Sciatic nerve (tissue), 2 donors: ENCODE measurements at places on chromosomes 6 and 20.
A peak's percentile ranks its signal among the peaks of the same experiment; 100 is the strongest.

GRCh38 chr6:135902756-135903331, 51.3 kb downstream of the PDE7B start:
- no peak for DNase-seq

GRCh38 chr6:79047072-79047471, 31.0 kb downstream of the PHIP start:
- DNase-seq, result no peak

DNA sequence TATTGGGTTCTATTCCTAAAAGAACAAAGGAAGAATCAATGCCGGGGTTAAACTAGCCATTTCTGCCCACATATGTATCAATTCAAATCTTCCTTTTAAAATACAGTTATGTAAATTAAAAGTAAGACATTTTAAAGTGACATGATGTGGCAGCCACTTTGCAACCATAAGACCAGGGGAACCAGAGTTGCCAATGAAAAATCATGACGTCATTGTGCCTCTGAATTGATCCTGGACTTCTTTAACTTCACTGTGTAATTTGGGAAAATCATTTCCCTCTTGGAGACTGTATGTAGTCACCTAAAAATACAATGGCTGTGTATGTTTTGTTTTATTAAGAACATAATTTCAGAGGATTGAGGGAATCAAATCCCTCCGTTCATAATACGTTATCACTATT, 42.2 kb downstream of the SLC13A3 start:
- DNase-seq, result no peak

- peak; percentile 80 for DNase-seq
These were observed 278.4 kb downstream of the LRFN2 start for GRCh38 chr6:40308533-40309306.

- DNase-seq, result no peak
These were observed 7.4 kb downstream of the PPP1R16B start for GRCh38 chr20:38812709-38813573.

- peak; percentile 82 for DNase-seq
These were observed 230.1 kb upstream of the MOCS1 start for GRCh38 chr6:40164345-40164755.

GRCh38 chr6:169881398-169881797, 130.0 kb downstream of the ERMARD start:
- DNase-seq, result no peak

DNA sequence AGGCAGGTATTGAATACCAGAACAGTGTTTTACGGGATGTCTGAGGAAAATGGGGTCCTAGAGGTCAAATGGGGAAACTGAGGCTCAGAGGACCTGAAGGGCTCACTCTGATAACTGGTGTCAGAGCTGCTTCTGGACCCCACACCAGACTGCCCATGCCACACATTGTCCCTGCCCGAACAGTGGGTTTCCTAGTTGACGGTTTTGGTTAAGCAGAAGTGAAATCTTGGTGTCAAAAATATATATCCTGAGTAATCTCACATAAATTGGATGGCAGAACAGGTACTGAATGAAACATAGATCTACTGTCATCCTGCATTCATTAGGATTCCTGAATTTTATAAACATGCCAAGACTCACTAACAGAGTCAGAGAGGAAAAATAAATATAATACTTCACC, 16.3 kb downstream of the NOX3 start:
- no peak for DNase-seq

DNA sequence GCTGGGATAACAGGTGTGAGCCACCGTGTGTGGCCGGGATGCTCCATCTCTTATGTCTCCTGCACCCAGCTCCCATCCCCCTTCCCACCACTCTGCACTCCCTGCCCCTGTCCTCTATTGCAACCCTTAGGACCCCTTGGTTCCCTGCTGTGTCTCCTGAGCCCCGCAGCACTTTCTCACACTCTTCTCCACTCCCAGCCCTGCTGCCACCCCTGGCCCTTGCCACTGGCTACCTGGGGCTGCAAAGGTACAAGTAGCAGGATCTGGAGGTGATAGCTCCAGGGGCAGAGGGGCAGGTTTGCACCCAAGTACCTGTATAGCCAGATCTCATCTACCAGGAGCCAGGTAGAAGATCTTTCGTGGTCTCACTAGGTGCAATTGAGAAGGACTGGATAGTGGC, 6.6 kb upstream of the CPXM1 start:
- no peak for DNase-seq

GRCh38 chr6:42898891-42899361, 16.9 kb upstream of the PTCRA start:
- peak; percentile 78 for DNase-seq

GRCh38 chr6:45156075-45156474, 172.1 kb upstream of the RUNX2 start:
- no peak for DNase-seq

- DNase-seq, result no peak
These were observed 262.4 kb upstream of the AGPAT4 start for GRCh38 chr6:161536224-161536630.

GRCh38 chr6:8579372-8579771, 144.0 kb upstream of the SLC35B3 start:
- no peak for DNase-seq

- no peak for DNase-seq
These were observed 10.3 kb downstream of the CEP85L start for GRCh38 chr6:118641042-118641441.

GRCh38 chr20:8227293-8227692, 95.2 kb downstream of the PLCB1 start:
- DNase-seq, result no peak

- no peak for DNase-seq
These were observed 11.0 kb upstream of the ARMC12 start for GRCh38 chr6:35725721-35726438.

- DNase-seq, result no peak
These were observed 206.7 kb downstream of the CENPW start for GRCh38 chr6:126546541-126547120.

DNA sequence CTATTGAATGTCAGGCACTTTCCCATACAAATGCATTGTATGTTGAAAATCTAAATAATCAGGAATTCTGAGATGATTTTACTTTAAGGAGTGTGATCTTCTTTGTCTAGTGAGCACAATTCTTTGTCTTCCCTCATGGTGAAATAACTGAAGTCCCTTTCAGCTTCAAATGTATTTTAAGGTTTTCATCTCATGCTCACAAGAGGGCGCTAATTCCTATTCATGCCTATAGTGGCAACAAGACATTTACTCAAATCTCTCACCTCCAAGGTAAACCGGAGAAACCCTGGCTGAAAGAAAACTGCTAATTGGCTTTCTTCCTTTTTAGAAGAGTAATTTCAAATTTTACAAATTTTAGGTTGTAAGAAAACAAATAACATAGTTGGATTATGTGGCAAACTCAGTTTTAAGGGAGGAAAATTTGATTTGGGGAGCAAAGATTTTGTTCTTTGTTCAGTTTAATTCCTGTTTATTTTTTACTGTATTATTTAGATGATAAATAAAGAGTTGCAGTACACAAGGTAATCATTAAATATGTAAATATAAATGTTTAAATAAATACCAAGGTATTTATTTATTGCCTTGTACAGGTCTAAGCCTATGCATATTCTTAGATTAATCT, 69.1 kb downstream of the SLC35F1 start:
- no peak for DNase-seq

DNA sequence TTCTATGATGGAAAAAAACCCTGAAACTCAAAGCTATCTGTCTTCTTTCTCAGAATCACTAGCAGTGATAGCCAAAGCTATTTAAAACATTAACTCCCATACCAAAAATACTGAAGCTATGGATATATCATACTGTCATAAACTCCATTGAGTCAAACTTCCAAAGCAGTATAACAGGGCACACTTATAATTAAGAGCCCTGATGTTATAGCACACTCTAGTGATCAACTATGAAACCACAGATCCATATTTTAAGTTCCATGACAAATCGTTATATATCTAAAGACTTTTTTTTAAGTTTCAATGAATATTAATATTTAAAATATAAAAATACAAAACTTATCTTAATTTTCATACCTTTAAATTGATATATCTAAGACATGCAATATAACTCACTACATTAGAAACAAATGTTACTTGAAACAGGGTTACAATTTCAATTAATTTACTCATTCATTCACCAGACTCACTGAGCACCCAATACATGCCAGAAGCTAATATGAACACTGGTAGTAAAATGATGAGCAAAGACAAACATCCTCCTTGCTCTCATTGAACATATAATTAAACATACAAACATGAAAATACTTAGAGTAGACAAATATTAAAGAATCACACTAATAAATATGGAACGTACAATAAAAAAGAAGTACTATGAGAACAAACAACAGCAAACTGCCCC, 69.3 kb downstream of the IBTK start:
- no peak for DNase-seq

GRCh38 chr20:53899351-53900167, 170.8 kb downstream of the BCAS1 start:
- DNase-seq, result no peak

GRCh38 chr6:157456524-157456829, 75.5 kb downstream of the ZDHHC14 start:
- no peak for DNase-seq

- DNase-seq, result no peak
These were observed 17.5 kb upstream of the BMP5 start for GRCh38 chr6:55892749-55893357.

GRCh38 chr20:20226554-20226953, 141.3 kb upstream of the INSM1 start:
- no peak for DNase-seq

DNA sequence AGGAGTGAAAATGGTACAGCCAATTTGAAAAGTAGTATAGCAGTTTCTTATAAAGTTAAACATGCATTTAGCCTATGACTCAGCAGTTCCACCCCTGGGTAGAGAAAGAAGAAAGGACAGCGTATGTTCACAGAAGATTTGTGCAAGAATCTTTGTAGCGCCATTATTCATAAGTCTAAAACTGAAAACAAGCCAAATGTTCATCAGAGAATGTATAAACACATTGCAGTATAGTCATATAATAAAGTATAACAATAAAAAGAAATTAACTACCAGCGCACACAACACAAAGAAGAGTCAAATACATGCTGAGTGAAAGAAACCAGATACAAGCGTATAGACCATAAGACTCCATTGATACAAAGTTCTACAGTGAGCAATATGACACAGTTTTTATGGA, 294.0 kb downstream of the SAMD5 start:
- DNase-seq, result no peak

- no peak for DNase-seq
These were observed 184.2 kb downstream of the EPM2A start for GRCh38 chr6:145551164-145551563.

DNA sequence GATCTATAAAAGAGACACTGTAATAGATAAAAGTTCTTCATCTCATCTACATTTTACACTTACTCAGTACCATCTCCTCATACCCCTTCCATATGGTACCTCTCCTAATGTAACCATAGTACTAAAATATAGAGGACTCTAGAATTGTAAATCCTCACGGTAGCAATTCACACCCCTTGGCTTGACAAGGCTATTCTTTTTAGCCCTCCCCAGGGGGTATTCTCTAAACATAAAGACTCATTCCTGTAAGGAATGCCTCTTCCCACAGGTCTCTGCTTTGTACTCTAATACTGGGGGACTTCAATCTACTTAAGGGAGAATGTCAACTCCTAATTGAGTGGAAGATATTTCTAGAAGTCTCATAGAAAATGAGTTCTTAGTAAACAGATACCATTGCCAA, 85.9 kb downstream of the VIP start:
- no peak for DNase-seq

- no peak for DNase-seq
These were observed 208.1 kb downstream of the PLCB4 start for GRCh38 chr20:9276966-9277468.

DNA sequence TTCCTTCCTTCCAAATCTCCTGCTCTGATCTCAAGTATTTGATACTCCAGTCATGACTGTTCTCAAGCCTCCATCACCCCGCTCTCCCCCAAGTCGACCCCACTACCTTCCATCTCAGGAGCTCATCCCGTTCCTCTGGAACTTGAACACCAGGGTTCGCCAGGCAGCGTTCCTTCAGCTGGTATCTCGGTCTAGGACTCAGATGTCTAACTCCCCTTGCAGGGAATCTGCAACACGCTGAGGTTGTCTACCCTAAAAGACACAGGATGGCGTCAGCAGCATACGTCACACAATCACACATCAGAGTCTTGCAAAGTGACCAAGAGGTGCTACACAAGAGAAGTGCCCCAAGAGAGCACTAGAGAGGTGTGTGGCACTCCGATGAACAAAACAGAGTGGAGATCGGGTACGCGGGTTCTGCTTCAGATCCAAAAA, 706 bp downstream of the ZNF184 start:
- peak; percentile 71 for DNase-seq

DNA sequence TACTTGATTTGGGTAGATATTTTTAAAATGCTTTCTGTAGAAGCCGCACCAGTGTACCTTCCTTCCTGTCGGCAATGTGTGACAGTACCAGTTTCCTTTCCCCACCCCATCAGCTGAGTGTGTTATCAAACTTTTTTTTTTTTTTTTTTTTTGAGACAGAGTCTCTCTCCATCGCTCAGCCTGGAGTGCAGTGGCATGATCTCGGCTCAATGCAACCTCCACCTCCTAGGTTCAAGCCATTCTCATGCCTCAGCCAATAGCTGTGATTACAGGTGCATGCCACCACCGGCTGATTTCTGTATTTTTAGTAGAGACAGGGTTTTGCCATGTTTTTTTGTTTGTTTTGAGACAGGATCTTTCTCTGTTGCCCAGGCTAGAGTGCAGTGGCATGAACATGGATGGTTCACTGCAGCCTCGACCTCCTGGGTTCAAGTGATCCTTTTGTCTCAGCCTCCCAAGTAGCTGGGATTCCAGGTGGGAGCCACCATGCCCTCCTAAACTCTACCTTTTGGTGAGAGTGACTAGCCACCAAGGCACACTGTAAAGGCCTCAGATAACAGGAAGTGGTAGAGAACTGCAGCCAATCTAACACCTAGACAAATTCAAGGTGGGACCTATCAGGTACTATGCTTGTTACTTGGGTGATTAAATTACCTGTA, 26.5 kb upstream of the ZBTB22 start:
- no peak for DNase-seq

- DNase-seq, result no peak
These were observed 489.5 kb downstream of the KIF16B start for GRCh38 chr20:16083639-16084280.

- no peak for DNase-seq
These were observed 8.4 kb downstream of the ARFGAP1 start for GRCh38 chr20:63280929-63281545.

DNA sequence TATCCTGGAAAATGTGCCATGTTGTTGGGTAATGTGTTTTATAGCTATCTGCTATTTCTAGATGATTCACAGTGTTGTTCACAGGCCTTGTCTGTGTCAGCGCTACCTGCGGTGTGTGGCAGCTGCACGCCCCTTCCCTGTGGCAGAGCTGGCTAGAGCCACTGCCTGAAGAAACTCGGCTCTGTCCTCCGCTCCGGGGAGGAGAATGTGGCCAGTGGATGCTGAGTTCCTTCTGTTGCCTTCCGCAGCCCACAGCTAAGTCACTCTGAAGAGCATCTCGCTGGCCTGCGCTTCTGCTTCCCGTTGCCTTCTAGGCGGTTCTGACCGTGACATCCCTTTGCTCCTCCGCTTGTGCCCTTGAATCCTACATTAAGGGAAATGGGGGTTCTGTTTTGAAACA, 135.1 kb downstream of the PLG start:
- DNase-seq, result no peak

GRCh38 chr6:96795481-96795880, 41.8 kb downstream of the GPR63 start:
- DNase-seq, result no peak
